Stomach (tissue), 19 donors: ENCODE measurements at places on chromosomes 2 and 18.
A peak's percentile ranks its signal among the peaks of the same experiment; 100 is the strongest.

DNA sequence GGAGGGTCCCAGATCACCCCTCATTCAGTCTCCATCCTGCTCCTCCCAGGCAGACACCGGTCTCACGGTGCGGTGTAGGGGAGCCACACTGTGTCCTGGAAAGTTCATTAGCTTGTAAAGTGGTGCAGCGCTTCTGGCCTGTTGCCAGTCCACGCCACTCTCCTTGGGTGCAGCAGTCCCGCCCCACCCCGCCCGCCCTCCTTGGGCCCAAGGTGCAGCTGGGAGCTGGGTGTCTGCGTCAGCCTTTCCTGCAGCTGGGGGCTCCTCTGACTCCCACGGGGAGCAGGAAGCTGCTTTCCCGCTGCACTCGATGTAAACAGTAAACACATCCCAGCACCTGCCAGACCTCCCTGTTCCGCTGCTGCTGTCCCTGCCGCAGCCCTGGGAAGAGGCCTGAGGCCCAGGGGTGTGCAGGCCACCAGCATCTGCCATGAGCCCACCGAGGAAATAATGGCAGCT is 53.8 kb upstream of the ASB18 start:
- DNase-seq = peak; percentile 62

DNA sequence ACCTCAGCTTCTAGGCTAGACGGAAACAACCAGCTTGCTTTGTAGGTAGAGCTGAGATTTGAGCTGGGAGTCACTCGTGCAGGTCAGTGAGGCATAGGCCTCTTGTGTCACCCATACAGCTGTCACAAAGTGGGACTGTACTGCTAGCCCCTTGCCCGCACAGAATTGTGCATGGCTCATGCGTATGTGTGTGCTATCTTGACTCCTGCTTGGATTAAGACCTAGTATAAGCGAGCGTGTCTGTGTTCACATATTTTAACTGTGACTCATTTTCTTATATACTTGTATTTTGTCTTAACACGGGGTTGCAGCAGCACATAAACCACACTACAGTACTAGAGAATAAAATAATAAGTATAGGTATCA is 20.1 kb downstream of the CEP68 start:
- DNase-seq = peak; percentile 49

GRCh38 chr2:235901243-235901642 is 266.9 kb downstream of the GBX2 start:
- DNase-seq = no peak

DNA sequence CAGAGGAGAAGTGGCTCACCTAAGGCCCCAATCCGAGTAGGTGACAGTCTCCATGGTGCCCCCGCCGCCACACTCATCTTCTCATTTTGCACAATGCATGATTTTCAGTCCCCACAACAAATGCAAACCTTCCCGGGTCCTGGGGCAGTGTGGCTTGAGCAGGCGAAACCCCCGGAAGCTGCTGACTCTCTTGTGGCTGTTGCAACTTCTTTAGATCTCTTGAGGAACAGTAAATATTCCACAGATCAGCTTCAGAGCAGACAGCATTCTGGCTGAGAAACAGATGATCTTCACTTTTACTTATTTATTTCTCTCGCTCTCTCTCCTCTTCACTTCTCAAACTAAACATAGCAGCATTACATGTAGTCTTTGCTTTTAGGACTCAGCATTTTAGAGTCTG is 51.9 kb downstream of the ASAP2 start:
- no peak for DNase-seq

DNA sequence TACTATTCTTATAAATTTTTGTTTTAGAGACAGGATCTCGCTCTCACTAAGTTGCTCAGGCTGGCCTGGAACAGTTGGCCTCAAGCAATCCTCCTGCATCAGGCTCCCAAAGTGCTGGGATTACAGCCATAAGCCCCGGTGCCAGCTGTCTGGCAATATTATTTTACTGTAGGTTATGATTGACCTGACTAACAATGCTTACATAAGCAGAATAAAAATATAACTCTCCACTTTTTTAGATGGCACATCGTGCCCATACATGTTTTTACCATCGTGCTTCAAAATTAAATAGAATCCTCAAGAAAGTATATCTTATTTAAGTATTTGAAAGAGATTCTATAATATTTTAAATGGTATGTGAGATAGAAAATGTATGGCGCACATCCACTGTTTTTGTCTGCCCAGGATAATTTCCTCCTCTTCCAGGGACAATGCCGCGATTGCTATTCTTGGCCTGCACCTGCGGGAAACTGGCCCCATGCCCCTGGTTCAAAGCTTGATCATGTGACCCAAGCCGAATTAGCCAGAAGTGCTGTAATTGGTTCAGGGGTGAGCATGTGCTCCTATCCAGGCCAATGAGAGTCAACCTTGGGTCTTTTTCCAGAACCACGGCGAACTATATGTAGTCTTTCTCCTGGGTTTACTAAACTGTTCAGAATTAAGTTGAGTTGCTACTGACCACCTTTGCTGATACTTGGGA is 38.3 kb upstream of the GREB1L start:
- DNase-seq = no peak

GRCh38 chr18:57352271-57352701 is at the start of gene ST8SIA3:
Gene ST8SIA3, plus strand, starts transcription at chr18:57352557. Its CDS starts 290 bp downstream, at chr18:57352847.
- DNase-seq = no peak

- DNase-seq = peak; percentile 88
Measured at GRCh38 chr2:197097578-197098366, 171.3 kb upstream of the PGAP1 start.

DNA sequence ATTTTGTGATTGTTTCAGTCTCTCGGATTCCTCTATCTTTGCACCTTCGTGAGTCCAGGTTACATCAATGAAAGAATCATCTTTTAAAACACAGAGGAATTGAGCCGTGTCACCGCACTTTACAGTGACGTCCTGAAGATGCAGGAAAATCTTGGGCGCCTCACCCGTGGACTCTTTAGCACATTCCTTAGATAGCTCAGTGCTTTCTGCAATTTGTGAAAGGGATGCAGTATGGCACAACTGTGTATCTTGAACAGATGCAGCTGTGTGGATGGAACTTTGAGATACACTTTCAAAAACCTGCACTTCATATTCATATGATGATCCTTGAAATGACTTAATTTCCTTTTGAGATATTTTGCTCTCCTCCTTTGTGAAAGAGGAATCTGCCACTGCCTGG is 50.9 kb downstream of the TTN start:
- DNase-seq = no peak

DNA sequence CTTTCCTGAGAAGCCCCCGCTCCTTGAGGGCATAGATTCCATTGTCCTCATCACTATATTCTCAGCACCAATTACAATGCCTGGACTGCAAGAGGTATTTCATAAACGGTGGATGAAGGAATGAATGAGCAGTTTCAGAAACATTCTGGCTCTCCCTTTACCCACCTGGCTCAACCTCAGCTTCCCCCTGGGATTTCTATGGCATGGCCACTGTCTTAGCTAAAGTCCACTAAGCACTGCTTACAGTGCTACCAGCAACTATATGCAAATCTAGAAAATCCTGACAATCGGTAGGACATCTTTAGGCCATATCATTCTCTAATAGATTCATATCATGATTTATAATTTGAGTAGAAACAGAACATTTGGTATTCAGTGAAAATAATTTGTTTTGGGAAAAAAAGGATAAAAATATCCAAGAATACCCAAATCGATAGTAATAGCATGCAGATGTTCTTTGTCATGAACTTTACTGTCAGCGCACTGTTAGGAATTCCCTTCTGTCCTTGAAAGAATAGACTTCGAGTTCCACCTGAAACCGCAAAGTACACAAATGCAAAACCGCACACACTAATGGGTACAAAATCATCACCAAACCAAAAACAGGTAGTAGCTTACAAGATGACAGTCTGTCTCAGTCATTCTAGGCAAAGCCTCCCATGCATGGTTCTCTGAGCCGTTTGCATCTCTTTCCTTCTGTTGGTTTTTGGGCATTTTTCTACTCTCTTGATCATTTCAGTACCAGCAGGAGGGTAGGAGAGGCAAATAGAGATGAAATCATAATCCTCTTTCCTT is 303.6 kb upstream of the ID2 start:
- DNase-seq = no peak
